ENCODE measurements at places on chromosomes 1 and 21. TPM values are rescaled to one million over a fixed set of nuclear protein-coding genes. Genes with fewer than 3 reads are reported as not detected.

- no peak for DNase-seq
Observed at GRCh38 chr1:89356658-89357400, 7.0 kb upstream of the GBP6 start.

DNA sequence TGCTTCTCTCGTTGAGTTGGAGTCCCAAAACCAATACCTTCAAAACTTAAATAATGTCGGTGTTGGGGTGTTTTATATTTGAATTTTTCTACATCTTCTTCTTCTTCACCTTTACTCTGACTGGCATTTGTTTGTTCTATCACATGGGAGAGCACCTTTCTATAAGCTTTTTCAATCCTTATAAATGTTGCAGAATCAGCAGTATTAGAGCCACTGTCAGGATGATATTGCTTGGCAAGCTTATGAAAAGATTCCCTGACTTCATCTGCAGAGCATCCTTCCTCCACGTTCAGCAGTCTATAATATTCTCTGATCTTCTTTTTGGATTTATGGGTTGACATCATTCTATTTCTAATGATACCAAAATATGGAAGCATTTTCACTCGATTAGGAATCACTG lies 2.6 kb downstream of the DNAJC28 start:
- DNase-seq: no peak

The ETNK2 gene
- polyA plus RNA-seq: 22.8 TPM

The TTC34 gene
- 0.98 TPM for polyA plus RNA-seq

- DNase-seq: no peak
Observed at GRCh38 chr1:236575523-236575922, 28.8 kb downstream of the HEATR1 start.

DNA sequence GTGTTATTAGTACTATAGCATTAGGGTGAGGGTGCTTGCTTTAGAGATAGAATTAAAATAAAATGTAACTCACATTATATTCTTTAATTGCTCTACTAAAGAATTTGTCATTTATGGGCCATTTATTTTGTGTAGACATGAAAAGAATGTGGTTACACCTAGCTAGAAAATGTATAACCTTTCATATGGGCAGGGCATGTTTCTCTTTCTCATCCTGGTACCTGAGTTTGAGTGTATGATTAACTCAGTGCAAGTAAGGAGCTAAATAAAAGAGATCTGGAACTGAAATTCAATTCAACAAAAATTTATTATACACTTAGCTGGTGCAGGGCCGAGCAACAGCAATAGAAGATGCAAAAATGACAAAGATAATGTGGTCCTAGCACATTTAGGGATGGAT lies 47.4 kb downstream of the MAP3K7CL start:
- no peak for DNase-seq

The MT1HL1 gene
- not detected for polyA plus RNA-seq

DNA sequence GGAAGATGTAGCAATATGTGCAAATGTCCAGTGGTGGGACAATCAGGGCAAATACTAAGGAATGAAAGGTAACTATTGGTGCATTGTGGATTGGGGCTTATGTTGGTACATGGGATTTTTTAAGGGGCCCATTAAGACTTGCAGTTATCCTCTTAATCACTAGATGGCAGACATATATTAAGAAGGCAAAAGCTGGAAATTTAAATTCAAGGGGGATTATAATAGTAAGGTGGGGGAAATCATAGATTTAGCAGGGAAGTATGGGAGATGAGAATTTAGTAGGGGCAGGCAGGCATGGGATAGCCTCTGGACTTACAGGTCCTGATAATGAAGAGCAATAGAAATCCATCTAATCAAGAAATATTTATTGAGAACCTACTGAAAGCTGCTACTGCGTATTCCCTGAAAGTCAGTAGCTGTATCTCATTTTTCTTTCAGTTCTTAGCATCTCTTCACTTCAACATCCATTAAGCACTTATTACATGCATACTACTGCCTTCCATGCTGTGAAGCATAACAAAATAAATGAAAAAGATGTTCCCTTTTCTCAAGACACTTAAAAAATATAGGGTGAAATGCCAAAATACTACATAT lies 251.8 kb downstream of the CRB1 start:
- DNase-seq: no peak

DNA sequence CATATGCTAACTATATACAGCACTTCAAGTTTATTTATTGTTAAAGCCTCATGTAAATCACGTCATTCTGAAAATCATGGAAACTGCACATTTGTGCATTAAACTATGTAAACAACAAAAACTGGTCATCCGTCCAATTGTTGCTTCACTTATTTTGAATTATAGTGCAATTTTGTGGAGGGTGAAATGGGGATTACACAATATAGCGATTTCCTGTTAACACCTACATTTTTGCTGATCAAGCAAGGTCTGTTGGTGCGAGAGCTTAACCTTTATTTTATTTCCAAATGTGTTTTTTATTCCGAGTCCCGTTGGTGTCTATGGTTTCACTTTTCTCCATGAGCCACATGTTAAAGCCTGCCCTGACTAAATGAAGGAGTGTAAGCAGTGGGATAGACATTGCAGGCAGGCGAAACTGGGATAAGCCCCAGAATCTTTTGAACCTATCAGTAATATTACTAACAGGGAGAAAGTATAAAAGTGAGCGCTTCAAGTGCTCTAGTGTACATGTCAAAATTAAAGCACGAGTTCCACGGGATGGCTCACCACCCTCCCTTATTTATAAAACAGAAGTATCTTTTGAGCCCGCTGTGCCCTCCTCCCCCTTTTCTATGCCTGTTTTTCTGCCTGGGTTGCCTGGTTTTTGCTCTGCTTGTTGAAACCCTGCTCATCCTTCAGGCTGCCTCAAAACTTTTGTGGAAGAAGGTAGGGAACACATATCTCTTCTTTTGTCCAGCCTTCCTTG lies 120.7 kb downstream of the NFIA start:
- DNase-seq: no peak

DNA sequence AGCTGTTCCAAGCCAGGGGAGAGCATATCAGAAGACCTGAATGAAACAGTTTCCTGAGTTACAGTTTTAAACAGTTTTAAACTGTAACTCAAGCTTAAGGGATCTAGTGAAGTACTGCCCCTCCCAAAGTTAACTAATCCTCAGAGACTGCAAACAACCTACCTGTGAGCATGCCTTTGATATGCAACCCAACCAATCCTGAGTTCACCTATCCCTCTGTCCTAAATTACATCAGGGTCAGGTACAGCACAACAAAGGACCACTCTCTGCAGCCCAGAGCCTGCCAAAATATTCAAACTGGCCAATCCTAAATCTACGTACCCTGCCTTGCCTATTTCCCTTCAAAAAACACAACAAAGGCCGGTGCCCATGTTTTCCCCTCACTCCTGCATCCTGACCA lies 32.8 kb upstream of the RAVER2 start:
- no peak for DNase-seq

DNA sequence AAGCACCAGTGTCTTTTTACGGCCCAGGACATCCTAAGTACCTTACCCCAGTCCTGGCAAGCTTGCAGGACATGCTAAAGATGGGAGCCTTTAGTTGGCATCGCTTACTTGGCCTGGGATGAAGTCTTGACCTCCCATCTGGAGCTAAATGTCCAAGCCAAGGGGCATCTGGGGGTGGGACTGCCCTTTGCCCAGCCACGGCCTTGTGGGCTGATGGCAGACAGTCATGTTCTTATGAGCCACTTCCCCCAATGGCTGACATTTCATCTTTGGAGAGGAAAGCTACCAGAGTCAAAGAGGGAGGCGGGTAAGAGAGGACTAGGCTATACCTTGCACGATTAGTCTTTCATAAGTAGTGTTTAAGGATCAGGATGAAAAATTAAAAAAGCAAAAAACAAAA lies 32.2 kb downstream of the OPTC start:
- no peak for DNase-seq

DNA sequence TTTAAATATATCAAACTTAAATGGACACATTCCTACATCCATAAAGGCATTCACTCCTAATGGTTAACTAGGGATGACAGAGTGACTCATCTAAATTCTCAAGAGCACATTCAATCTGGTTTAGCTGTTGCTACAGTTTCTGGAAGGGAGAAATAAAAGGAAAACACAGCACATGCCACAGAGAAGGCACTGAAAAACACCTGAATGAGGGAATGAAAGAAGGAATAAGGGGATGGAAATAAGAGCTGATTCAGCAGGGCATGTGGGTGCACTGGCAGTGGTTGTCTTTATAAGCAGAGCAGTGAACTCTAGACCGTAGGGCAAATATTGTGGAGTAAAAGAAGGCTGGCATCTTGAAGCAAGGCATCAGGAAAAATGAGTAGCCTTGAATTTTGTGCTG lies 79.3 kb downstream of the LHX4 start:
- DNase-seq: no peak

- DNase-seq: no peak
Observed at GRCh38 chr1:78536427-78536826, 45.7 kb downstream of the PTGFR start.

DNA sequence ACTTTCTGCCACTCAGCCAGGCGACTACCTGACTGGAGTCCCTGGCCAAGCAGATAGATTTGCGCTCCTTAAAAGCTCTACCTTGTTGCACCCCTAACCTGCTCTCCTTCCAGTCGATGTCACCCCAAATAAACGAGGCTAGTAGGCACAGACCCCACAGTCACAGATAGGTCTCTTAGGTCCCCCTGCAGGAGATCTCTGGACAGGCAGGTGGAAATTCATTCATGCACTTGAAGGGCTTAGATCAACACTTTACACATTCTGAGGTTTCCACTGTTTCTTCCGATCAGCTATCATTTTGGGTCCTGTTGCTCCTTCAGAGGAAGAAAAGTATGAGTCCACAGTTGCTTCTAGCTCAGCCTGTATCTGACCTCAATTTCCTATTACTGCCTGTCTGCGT lies 272.6 kb upstream of the FMN2 start:
- no peak for DNase-seq

DNA sequence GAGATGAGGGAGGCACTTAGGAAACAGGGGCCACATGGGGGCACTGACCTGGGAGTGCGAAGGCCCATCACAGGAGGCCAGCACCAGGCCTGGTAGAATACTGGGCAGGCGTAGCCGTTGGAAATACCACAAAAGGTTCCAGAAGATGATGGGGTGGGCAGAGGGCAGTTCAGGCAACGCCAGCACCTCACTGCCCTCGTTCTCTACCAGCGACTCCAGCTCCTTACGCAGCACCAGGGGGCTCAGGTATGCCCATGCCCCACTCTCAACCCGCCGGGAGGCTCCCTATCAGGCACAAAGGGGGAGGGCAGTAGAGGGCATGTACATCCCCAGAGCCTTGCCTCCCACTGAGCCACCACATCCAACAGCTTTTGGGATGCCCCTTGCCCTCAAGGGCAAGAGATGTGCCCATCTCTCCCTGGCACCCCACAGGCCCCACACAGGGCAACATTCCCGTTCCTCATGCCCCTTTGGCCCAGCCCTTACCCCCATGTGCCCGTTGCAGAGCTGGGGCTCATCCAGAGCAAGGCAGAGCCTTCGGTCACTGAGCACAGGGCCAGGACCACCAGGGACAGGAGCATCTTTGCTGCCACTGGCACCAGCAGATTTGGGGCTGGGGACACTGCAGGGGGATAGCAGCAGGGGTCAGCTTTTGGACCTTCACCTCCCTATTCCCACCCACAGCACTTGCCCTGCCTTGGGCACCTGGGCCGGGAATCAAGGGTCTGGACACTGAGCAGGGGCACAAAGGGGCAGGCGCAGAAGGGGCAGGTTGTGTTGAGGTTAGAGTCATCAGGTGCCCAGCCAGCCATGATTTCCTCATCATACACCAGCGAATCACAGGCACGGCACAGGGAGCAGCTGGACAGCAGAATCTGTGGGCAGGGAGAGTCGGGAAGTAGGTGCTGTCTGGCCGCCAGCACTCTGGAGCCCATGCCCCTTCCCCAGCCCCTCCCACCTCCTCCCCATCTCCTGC lies 9.7 kb upstream of the GATAD2B start:
- no peak for DNase-seq

- DNase-seq: no peak
Observed at GRCh38 chr1:3027611-3028371, 6.5 kb downstream of the ACTRT2 start.

The OR11L1 gene
- not detected for polyA plus RNA-seq

The ATP1A4 gene
- 0.11 TPM for polyA plus RNA-seq

GRCh38 chr1:41365772-41366454 lies 4.7 kb downstream of the FOXO6 start:
- DNase-seq: no peak

The APP gene
- polyA plus RNA-seq: 826 TPM

DNA sequence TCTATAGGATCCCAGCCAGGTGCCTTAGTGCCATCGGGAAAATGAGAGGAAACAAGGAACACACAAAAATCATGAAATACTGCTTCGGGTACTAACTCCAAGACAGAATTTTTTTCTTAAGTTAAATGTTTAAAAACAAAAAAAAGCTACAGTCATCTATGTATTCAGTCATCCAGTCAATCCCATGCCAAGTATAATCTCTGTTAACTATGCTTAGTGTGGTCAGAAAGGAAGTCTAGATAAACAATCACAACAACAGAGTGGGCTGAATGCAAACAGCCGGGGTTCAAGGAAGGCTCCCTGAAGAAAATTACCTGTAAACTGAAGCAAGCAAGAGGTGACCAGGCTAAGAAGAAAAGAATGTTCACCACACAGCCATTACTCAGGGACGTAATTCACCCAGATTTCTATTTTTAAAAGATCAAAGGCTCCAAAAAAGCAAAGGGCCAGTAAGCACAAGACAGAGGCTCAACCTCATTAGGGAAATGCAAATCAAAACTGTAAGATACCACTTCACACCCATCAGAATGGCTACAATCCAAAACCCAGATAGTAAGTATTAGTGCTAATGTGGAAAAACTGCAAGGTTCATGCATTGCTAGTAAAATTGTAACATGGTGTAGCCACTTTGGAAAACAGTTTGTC lies 53.0 kb downstream of the RERE start:
- DNase-seq: no peak

Data from renal cortex interstitium (tissue), 15 donors.